ENCODE measurements at places on chromosomes 2 and 18.

- DNase-seq, result peak; percentile 42
These were observed 8.6 kb upstream of the ESPNL start for GRCh38 chr2:238091436-238092060.

- no peak for DNase-seq
These were observed 151.8 kb upstream of the UNC80 start for GRCh38 chr2:209619782-209620181.

GRCh38 chr2:37560241-37560848, 111.1 kb downstream of the CDC42EP3 start:
- no peak for DNase-seq

GRCh38 chr18:30248056-30248455, 794.5 kb downstream of the DSC3 start:
- no peak for DNase-seq

- DNase-seq, result no peak
These were observed 201.0 kb downstream of the CYRIA start for GRCh38 chr2:16464641-16465040.

DNA sequence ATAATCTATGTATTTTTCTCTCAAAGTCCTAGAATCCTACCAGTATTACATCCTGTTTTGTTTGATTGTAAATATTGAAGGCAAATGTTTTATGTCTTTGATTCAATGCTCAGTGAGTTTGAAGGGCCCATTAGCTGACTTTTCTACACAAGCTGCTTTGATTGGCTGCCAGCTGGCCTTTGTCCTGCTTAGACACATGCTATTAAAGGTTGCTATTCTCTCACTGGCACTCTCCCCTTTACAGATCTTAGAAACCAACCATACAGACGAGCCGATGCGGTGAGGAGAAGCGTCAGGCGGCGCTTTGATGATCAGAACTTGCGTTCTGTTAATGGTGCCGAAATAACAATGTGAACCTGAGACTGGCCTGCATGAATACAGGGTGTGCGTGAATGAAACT, 69.7 kb downstream of the PRPF40A start:
- DNase-seq, result no peak

- DNase-seq, result no peak
These were observed 121.0 kb upstream of the LRATD1 start for GRCh38 chr2:14511541-14511940.

- no peak for DNase-seq
These were observed 12.3 kb upstream of the POLI start for GRCh38 chr18:54257015-54257414.

DNA sequence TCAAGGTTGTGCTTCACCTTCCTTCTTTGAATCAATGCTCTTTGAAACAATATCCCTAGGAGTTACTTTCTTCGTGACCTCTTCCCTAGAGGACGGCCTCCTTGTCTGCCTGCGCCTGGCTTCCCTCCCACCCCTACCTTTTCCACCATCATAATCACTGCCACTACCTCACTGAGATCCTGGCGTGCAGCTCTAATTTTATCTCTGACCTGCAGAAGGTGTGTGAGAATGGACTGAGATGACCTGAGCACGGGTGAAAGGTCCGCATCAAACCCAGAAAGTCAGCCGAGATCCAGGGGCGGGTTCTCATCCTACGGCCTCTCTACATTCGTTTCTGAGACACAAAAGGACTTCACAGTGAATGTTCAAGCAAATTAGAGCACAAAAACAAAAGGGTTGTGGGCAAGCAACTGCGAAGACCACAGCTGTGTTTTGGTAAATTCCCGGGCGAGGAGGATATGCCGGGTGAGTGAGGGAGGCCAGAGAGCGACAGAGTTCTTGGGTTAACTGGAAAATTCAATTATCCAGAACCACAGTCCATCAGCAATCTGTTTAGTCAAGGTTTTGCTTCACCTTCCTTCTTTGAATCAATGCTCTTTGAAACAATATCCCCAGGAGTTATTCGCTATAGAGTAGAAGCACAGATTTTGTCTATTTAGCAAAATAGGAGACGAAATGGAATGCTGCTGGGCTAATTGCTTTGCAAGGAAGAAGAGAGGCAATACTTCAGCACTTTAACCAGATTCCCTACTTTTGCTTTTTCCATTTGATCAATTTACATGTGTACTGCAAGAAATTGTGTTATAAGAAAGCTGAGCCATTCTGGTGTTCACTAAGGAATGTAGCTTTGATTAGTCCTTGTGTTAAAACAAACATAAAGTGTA, 212.6 kb downstream of the ACKR3 start:
- DNase-seq, result no peak

GRCh38 chr18:34153711-34154110, 71.0 kb downstream of the NOL4 start:
- DNase-seq, result no peak

Data from stimulated activated effector memory CD8-positive, alpha-beta T cell treated with anti-CD3 and anti-CD28 coated beads, Interleukin-12 subunit alpha, Interleukin-12 subunit beta, amount 100 ng/mL, for 72 hours (primary cell).